Fibroblast of skin of right biceps (primary cell): ENCODE measurements at places on chromosomes 13 and 19.

DNA sequence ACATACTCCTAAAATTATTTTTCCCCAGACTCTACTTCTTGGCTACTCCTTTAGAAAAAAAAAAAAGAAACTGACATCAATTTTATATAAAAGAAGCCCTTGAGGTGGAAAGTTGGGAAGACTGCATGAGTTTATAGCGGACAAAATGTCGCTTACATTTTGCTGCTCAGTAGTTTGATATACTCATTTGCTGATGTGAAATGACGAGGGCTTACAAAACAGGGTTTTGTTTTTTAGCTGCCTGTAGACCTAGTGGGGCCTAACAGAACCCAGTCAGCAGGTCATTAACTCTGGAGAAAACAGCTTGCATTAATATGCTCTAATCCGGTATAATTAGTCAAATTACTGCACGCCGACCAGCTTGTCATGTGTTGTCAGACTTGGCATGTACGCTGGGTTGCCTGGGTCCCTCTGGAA is 37.6 kb upstream of the MAB21L1 start:
- DNase-seq: no peak

DNA sequence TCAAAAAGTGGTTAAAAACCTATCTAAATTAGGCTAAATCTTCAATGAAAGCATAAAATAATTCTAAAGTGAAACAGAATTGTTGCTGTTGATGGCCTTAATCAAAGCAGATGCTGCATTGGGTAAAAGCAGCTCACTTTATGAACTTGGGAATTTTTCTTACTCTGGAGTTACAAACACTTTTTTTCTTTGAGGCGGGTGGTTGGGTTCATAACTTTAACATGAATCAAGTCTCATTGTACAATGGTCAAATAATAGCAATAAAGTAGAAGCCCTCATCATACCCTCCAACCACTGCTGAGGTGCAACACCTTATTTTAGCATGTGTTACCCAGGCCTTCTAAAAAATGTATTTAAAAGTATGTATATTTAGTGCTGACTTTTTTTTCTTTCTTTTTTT is 29.1 kb downstream of the NUP58 start:
- peak; percentile 28 for DNase-seq

GRCh38 chr19:38956264-38956663 is 19.3 kb downstream of the FBXO17 start:
- DNase-seq: no peak

GRCh38 chr13:102693776-102694175 is 1.1 kb downstream of the METTL21C start:
- DNase-seq: peak; percentile 28

GRCh38 chr13:58619396-58620113 is 988.0 kb downstream of the PCDH17 start:
- DNase-seq: no peak

DNA sequence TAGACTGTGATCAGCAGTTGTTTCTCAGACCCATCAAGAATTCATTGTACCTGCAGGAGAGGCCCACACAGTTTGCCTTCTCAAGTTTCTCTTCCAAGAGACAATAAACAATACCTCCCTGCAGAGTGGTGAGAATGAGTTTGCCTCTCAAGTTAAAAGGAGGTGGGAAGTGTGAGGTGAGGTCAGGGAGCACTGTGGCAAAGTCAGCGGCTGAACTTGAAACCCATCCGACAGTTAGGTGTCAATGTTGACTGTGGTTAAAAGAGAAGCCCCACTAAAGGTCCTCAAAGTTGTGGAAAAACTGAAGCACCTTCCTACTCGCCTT is 72.9 kb upstream of the TSC22D1 start:
- DNase-seq: no peak

GRCh38 chr13:50685491-50685890 is 158.0 kb downstream of the DLEU7 start:
- peak; percentile 78 for DNase-seq

DNA sequence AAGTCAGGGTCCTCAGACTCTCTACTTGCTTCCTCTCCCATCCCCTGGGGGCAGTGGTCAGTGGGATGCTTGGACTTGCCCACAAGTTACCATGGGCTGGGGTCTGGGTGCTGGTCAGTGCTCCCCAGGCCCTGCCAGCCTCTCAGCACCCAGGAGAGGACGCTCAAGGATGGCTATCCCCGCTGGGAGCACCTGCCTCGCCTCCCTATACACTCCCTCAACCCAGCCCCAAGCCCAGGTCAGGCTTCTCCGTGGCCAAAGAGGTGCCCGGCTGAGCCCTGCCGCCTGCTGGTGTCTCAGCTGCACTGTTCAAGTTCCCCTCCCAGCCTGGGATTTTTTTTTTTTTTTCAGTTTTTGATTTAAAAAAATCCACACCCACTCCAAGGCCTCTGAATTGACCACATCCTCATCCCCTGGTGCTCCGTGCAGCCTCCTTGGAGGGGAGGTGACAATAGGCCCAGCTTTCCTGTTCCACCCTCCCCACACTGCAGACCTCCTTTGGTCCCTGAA is 10.8 kb downstream of the F2RL3 start:
- no peak for DNase-seq

GRCh38 chr19:29717051-29717450 is 2.0 kb upstream of the C19orf12 start:
- no peak for DNase-seq

DNA sequence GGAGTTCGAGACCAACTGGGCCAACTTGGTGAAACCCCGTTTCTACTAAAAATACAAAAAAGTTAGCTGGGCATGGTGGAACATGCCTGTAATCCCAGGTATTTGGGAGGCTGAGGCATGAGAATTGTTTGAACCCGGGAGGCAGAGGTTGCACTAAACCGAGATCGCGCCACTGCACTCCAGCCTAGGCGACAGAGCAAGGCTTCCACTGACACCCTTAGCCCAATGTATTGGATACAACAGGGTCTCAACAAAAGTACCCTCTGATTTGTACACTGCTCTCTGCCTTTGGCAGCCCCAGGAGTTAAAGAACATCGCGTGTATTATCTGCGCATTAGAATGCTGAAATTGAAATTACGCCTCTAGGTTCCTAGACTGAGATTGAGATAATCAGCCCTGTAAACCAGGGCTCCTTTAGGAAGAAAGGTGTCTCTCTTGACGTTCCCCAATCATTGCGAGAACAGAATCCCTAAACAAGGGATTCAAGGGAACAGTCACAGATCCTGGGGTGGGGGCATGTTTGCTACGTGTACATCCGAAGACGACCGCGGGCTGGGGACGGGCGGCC is 21.9 kb downstream of the IPO5 start:
- DNase-seq: no peak

DNA sequence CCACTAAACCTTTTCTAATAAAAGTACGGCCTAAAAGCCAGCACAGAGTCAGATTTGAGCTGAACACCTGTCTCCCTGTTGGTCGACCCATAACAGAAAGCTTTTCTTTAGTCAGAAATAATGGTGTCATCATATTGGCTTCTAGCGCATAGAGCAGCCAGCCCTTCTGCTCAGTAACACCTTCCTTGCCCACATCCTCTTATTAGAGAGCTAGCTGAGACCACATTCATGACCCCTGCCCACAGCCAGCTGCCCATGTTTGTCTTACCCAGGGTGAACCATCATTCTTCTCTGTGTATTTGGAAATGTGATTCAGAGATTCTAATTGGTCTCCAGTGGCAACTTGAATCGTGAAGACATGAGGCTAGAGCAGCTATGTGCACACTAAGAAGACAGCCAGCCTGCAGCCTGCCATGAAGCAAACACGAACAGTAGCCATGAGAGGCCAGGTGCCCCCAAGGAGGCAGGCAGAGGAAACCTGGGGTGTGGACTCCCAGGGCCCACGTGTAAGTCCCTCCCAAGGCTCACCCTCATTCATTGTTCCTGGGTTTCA is 82.3 kb upstream of the PDCD5 start:
- no peak for DNase-seq

DNA sequence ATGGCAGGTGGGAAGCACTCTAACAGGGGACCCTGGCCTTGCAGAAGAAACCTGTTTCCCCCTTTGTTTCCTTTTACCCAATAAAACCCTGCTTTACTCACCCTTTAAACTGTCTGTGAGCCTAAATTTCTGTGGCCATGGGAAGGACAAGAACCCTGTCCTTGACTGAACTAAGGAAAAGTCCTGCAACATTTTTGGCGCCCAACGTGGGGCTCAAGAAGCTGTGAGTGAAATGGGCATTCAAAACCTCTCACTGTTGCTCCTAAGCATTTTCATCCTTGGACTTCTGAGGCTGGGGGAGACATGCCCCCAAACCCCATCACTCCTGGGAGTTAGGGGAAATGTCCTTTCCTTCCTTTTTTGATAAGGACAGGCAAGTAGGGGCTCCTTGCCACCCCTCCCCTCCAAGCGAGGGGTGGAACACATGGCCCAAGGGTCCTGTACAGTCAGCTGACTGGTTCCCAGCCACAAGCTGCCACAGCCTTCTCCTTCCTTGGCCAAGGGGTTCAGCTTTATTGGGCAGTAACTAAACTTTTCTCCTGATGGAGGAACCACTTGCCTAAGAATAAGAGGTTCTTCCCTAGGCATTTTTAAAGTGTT is 381.6 kb downstream of the KLF5 start:
- peak; percentile 31 for DNase-seq

DNA sequence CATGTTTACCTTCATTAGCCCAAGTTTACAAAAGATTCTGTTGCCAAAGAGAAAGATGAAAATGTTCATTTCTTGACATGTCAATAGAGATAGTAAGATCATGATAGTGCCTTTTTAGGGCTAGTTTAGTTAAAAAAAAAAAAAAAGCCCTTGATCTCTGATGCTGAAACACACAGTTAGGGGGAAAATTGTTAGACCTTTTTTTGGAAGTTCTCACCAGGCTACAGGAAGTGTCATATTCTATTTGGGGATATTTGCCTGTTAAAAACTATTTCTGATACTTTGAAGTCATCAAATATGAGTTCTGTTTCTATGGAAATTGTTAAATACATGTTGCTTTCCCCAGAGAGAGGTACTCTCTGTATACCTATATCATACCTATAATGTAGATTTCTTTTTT is 21.6 kb downstream of the SLAIN1 start:
- DNase-seq: no peak

GRCh38 chr13:23180711-23181110 is at the start of gene SGCG:
SGCG (plus strand) TSS chr13:23180979; CDS start chr13:23203695, 22,716 bp downstream.
- DNase-seq: no peak

DNA sequence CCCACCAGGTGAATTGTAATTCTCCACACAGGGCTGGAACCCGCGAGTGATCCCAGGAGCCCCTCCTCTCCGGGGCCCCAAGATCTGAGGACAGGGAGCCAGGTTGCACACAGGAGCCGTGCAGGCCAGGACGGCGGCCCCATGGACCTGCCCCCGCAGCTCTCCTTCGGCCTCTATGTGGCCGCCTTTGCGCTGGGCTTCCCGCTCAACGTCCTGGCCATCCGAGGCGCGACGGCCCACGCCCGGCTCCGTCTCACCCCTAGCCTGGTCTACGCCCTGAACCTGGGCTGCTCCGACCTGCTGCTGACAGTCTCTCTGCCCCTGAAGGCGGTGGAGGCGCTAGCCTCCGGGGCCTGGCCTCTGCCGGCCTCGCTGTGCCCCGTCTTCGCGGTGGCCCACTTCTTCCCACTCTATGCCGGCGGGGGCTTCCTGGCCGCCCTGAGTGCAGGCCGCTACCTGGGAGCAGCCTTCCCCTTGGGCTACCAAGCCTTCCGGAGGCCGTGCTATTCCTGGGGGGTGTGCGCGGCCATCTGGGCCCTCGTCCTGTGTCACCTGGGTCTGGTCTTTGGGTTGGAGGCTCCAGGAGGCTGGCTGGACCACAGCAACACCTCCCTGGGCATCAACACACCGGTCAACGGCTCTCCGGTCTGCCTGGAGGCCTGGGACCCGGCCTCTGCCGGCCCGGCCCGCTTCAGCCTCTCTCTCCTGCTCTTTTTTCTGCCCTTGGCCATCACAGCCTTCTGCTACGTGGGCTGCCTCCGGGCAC is 3.9 kb downstream of the FFAR1 start:
- no peak for DNase-seq

- no peak for DNase-seq
These were observed 47.6 kb upstream of the MAP3K10 start for GRCh38 chr19:40143612-40144011.

DNA sequence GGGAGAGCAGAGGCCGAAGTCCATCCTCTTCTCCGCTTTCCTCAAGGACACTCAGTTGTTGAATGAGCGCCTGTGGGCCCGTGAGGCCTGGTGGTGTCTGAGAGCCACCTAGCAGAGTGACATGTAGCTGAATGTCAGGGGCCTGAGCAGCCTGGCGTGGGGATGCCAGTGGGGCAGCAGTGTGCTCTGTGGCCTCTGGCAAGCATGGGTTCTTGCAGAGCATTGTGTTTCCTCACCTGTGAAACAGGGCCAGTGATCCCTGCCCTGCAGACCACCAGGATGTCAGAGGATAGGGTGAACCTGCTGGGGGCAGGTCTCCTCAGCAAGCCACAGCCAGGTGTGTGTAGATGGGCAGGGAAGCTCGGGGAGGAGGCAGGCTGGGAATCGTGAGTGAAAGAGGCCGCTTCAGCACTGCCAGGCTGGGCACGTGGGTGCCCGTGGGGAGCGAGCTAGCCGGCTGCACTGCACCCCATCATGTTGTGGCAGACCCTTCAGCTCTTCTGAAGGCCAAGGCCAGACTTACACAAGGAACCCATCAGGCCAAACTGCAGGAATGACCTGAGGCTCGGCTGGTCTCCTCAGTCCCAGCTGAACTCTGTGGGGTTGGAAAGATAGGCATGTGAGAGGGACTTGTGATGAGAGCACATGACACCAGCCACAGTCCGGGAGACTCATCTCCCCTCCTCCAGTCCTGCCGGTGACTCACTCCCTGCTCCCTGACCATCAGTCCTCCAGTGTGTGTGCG is 5.0 kb downstream of the PPP1R37 start:
- DNase-seq: peak; percentile 91

DNA sequence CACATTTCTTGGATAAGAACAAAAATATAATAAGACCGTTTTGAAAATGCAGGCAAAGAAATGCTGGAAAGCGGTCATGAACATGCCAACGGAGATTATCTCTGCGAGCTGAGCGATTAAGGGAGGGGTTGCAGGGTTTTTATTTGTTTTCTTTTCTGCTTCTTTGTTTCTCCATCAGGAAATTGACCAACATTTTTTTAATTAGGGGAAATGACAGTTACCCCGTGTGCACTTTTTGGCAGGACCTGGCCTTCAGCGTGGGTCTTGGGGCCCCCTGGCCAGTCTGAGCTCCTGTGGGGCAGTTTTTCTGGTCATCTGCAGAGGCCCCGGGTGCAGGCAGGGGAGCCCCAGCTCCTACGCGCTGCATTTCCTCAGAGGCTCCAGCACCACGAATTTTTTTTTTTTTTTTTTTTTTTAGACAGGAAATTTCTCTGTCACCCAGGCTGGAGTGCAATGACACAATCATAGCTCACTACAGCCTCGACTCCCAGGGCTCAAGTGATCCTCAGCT is 31.3 kb upstream of the HOMER3 start:
- peak; percentile 21 for DNase-seq

GRCh38 chr13:111900390-111901131 is 166.4 kb upstream of the SOX1 start:
- DNase-seq: no peak

DNA sequence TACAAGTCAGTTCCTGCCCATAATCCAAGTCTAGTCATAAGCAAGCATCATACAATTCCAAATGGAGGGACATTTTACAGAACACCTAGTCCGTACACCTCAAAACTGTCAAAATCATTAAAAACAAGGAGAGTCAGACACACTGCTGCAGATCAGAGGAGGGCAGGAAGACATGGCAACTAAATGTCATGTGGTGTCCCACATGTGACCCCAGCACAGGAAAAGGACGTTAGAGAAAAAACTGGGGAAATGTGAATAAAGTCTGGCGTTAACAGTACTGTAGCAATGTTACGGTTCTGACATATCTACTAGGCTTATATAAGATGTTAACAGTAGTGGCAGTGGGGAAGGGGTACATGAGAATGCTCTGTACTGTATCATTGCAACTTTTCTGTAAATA is 2.3 kb downstream of the ZSCAN5A start:
- no peak for DNase-seq

GRCh38 chr13:106527445-106527801 is 8.0 kb downstream of the EFNB2 start:
- DNase-seq: no peak

GRCh38 chr19:15527705-15528104 is 19.4 kb downstream of the CYP4F22 start:
- no peak for DNase-seq
